ENCODE measurements at places on chromosomes 4 and X.

DNA sequence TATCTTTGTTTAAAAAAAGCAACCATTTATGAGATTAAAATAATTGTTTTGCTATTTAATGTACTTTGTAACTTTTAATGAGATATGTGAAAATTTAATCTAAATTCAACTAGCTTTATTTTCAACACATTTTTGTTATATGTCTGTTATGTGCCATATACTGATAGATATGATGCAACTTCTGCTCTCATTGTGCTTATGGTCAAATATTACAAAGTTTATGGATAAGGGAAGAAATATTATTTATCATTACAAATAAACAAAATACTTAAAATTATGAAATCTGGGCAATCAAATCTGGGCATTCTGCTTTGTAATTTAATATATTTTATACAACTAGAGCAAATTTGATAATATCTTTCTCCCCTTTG is 40.0 kb downstream of the PCDH10 start:
- DNase-seq = no peak

DNA sequence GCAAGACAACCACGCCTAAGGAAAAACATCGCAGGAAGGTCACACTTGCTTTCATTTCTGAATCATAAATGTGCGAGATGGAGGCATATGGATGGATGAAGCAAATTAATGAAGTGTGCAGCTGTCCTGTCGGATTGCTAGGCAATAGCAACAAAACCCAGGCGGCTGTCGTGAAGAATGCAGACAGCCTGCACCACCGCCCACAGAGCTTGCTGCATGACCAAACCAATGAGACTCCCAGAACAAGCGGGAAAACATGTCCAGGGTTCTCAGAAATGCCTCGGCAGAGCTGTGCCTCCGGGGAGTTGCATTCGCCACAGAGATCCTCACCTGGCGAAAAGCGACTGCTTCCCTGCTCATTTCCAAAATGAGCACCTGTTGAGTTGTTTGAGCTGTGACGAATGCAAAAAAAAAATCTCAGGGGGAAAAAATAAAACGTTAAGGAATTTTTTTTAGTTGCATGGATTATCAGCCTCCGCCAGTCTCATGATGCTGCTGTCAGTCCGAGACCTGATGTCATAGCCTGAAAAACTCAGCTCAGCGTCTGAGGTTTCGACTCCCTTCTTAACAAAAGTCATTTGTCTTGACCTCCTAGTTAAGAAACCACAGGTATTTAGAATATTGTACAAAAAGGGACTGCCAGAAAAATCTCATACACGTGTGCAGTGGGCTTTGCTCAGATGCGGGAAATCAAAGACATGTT is 155.5 kb upstream of the MXRA5 start:
- DNase-seq = no peak

DNA sequence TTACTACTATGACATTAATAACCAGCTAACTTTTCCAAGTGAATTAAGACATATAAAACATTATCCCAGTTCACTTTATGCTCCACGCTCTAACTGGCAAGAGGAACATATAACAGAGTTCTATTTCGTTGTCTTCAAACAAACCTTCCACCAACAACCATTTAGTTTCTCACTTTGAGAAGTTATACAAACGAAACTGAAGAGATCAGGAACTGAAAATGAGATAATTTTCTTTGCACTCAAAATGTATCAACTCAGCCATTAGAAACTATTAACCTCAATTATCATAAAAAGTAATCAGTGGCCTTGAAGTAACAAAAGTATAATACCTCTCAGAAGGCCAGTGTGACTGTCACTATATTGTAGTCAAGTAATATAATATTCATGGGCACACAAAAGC is 70.1 kb downstream of the CHM start:
- no peak for DNase-seq

DNA sequence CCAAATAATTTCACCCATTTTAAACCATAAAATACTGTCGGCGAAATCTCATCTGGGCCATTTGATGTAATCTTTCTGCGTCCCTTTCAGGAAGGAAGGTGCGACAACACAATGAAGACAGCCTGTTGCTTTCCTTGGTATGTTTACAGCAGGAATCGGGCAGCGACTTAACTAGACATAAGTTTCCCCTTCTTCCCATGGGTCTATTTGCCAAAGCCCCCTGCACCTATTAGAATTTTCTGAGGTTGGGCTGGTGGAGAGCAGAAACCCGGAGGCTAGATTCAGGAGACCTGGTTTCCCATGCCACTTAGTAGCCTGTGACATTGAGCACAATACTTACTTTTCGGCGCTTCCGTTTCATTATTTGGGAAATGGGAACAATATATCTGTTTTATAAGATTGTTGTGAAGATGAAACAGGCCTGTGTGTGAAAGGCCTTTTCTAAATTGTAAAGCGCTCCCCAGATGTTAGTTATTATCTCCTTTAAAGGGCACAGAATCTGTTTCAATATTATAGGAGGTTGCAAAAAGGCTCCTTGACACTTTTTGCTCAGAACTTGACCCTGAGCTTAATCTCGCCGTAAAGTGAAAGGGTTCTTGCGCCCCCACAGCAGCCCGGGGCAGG is 552 bp upstream of the AFF1 start:
- no peak for DNase-seq

DNA sequence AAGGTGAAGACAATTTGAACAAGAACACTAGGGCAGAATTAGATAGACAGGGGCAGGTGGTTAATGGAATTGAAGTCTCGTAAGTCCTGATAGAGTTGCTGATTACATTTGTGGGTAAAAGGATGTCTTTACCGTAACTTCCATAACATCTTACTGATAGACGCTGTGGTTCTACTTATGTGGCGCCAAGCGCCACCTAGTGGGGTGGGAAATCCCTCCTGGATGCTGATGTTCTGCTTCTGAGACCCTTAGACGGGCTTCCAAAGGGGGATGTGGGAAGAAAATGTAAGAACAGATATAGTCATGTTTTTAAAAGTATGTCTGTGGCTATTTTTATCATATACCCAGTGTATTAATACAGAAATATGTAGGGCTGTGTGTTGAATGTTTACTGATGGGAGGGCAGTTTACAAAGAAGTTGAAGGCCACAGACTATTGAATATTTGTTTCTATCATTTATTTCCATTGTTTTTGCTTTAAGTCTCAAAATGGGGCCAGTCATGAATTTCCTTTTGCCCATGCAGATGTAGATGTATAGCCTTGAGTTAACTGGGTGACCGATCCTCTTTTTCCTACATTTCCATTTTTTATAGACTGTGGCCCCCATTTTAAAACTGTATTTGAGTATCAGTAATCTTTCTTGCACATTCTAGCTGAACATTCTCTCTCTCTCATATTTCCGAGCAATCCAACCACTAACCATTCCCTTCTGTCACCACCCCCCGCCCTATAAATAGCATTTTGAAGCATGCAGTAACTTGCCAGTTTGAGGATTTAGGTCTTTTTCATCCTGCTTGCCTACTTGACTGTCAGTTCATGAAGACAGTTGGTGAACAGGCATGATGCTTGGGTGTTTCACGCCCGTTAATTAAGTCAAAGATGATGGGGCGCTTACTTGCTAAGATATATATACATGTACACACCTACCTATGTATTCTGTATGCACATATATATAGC is 12.1 kb upstream of the TLR8 start:
- DNase-seq = no peak

- DNase-seq = no peak
Observed at GRCh38 chr4:173805884-173806283, 275.9 kb upstream of the HAND2 start.

Data from NCI-H187 (cell line).